ENCODE measurements at places on chromosomes 11 and 22.

GRCh38 chr11:92670308-92670890 lies 299.1 kb upstream of the MTNR1B start:
- DNase-seq: no peak

GRCh38 chr11:103587901-103588788 lies 448.3 kb upstream of the DDI1 start:
- DNase-seq: no peak

DNA sequence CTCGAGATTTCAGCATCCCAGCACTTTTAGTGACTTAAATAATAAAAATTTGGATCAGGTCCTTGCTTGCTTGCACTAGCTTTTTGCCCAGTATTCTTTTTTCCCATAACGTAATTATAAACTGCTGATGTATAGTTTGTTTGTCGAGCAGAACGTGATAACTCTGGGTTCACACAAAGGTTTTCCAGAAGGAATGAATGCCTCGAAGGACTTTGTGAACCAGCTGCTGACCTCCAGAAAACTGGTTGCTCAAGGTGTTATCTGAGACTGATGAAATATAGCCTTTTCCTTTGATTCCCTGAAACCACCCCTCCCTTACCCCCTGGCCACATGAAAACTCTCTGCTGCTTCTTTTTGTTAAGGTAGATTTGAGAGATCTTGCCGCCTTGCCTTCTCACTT lies 229.1 kb upstream of the CARD18 start:
- no peak for DNase-seq

DNA sequence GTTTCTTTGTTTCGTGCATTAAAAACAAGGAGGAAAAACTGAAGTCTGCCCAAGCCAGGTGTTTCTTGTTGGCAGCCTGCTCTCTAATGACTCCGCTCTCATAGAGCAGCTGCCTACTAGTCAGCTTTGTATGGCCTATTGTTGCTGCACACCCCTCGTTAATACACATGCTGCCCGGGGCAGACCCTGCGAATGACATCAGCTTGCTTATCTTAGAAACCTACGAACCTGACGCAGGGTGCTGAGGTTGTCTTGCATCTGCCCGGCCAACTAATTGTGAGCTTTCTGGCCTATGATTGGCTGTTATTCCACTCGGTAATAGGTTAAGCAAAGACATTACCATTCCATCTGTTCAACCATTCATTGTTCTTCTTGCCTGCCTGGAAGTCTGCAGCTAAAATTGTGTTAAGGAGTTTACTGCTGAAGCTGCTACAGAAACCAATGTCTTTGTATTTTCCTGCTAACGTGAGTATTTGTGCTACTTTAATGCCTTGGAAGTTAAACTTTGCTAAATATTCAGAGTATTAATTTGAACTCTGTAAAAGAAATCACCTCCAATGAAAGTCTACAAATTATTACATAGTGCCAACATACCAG lies 37.5 kb downstream of the ZC3H12C start:
- no peak for DNase-seq

DNA sequence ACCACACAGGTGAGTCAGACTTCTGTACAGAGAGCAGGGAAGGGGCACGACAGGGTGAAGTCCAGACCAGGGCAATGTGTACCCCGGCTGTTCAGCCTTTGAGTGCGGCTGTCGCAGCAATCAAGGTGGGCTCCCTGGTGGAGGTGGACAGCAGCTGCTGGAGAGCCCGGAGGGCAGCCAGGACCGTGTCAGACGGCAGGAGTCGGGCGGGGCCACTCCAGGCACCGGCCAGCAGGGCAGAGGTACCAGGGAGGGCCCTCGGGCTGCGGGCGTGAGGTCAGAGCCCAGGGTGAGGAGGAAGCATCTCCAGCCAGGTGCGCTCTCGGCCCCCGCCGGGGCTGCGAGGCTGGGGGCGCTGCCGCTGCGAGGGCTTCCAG lies 802 bp upstream of the PIM3 start:
- DNase-seq: peak; percentile 60
